ENCODE measurements at places on chromosomes 5 and 9. TPM values are rescaled to one million over a fixed set of nuclear protein-coding genes. Genes with fewer than 3 reads are reported as not detected.

- DNase-seq: no peak
These were observed 676 bp downstream of the LCN15 start for GRCh38 chr9:136763649-136764035.

DNA sequence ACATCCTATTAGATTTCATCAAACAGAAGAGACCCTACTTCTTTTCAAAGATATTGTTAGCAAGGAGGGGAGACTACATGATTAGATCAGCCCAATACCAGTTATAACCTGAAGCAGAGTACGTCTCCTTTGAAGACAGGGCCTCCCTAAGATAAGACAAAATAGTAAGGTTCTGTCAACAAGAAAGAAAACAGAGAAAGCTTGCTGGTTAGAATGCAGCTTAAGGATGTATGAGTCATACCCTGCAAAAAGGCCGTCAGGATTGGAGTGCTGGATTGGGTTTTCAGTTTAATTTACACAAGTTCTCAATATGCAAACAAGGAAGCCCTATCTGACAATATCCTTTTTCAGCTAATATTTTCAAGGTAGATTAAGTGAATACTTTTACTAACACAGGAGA, 1581.2 kb upstream of the WWC1 start:
- DNase-seq: peak; percentile 86

DNA sequence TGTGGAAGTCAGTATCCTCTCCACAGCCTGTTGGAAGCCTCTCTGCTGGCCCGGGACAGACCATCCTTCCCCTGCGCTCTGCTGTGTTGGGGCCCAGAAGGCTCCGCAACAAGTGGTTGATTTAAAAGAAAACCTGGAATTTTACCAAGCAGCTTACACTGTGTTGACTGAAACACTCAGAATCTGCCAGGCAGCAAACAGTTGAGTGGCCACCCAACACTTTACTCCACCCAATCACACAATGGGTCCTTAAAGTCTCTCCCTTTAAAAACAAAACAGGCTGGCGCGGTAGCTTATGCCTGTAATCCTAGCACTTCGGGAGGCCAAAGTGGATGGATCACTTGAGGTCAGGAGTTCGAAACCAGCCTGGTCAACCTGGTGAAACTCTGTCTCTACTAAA, 28.0 kb upstream of the DMRT3 start:
- DNase-seq: no peak

Gene PLCXD3
- total RNA-seq: 5.3 TPM

DNA sequence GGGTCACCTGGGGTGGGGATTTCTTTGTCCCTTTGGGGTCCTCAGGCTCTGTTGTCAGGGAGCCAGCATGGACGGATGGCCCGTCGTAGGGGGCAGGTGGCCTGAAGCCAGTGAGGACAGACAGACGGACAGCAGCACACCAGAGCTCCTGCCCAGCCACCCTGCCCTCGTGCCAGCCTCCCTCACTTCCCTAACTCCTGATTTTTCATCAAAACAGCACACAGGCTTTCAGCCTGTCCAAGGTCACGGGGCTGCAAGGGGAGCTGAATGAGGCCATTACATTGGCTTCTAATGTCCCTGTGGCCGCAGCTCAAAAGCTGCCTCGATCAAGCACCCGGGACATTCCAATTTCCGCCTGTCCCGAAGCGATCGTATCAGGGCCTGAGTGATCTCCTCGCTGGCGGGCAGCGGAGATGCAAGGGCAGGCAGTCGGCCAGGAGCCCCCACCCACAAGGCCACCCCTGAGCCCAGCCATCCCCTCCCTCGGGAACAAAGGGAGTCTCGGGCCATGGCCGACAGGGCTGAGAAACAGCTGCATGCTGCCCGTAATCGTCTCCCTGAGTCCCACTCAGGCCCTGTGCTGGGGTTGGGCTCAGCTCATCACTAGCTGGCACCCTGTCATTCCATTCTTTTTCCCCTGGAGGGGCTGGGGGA, 50.5 kb upstream of the RNU6ATAC start:
- no peak for DNase-seq

DNA sequence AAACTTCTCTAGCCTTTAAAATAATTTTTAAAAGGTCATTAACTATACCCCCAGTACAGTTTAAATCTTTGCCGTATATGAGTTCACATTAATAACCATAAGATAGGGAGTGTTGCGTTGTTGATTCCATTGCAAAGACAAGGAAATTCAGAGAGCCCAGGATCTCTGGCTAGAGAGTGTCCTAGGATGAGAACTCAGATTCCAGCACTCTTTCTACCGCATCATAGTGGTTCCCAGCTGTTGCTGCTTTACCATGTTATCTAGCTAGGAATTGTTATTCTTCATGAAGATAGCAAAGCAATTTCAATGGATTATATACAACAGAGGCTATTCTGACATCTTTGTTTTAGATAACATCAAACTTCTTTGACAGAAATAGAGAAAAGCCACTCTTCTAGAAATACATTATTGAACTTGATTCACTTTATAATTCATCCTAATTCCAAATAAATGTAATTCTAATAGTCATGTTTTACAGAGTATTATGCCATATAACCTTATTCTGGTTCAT, 78.4 kb upstream of the IL7R start:
- no peak for DNase-seq

GRCh38 chr9:130962418-130963316, 23.6 kb upstream of the FIBCD1 start:
- peak; percentile 44 for DNase-seq

Gene CPEB4
- total RNA-seq: 31.5 TPM

DNA sequence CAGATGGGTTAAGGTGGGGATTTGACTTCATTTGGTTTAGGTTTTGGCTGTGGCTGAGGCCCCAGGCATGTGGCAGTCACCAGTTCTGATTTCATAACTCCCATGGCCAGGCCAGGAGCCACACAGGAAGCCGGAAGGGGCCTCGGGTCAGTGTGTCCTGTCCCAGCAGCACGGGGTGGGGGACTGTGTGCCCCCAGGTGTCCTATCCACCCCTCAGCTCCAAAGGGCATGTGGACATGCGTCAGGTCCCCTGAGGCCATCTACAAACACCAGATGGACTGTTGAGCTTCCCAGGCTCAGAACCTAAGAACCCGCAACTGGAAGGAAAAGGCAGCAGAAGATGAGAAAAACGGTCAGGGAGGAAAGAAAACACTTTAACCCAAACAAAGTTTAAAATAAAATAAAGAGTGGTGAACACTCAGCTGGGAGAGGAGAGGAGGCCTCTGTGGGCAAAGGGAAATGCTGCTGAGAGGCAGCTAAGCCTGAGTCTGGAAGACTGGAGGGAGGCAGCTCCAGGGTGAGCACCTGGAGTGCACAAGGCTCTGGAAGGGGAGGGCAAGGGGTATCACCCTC, 260.8 kb downstream of the AUH start:
- DNase-seq: no peak

GRCh38 chr5:5374009-5374715, 48.3 kb upstream of the ICE1 start:
- no peak for DNase-seq

Data from umbilical cord (tissue), 2 donors.